IMR-90 (cell line): ENCODE measurements at places on chromosomes 1 and 21. TPM values are rescaled to one million over a fixed set of nuclear protein-coding genes. Genes with fewer than 3 reads are reported as not detected.
A peak's percentile ranks its signal among the peaks of the same experiment; 100 is the strongest.

- no peak for DNase-seq
These were observed 881.3 kb upstream of the ADGRL2 start for GRCh38 chr1:80919426-80919825.

GRCh38 chr1:186404454-186405051 is 28.9 kb downstream of the ODR4 start:
- DNase-seq = peak; percentile 76

DNA sequence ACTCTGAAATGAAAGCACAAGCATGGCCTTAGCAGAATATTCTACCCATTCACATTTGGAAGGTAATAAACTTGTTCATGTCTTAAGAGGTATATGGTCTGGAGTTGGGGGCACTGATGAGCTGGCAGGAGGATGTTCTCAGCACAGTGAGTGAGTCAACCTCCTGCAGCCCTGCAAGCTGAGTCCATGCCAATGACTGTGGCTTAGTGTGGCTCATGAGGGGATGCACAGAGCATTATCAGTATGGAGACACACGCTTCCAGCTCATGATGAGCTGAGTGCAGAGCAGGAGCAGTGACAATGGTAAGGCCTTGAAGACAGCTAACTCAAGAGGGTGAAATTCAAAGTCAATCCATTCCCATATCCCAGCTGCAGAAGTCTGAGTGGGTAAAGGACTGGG is 102.3 kb downstream of the TNFSF18 start:
- peak; percentile 96 for DNase-seq

DNA sequence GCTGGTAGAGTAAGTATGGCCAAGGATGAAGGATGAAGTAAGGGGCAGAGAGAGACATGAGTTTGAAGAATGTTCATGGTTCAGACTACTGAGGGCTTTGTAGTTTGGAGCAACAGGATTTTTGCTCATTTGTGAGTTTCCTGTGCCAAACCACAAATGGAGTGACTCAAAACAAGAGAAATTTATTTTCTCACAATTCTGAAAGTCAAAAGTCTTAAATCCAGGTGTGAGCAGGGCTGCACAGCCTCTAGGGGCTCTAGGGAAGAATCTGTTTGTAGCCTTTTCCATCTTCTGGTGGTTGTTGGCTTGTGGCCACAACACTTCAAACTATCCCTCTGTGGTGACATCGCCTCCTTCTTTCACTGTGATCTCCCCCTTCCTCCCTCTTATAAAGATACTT is 58.9 kb downstream of the RHOU start:
- no peak for DNase-seq

DNA sequence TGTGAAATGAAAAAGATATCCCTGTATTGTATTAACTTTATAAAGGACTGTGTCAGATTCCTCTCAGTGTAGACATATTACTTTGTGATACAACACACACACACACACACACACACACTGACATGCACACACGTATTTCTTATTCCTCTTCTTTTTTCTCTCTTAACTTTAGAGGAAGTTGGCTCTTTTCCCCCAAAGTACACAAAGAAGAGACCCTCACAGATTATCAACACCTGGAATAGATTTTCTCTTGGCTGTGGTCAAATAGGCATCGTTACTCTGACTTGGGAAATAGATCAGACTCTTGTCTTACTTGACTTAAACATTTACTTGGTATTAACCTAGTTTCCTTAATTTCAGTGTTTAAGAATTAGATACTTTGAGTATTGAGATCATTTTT is 792.8 kb downstream of the ADGRL2 start:
- DNase-seq = no peak

DNA sequence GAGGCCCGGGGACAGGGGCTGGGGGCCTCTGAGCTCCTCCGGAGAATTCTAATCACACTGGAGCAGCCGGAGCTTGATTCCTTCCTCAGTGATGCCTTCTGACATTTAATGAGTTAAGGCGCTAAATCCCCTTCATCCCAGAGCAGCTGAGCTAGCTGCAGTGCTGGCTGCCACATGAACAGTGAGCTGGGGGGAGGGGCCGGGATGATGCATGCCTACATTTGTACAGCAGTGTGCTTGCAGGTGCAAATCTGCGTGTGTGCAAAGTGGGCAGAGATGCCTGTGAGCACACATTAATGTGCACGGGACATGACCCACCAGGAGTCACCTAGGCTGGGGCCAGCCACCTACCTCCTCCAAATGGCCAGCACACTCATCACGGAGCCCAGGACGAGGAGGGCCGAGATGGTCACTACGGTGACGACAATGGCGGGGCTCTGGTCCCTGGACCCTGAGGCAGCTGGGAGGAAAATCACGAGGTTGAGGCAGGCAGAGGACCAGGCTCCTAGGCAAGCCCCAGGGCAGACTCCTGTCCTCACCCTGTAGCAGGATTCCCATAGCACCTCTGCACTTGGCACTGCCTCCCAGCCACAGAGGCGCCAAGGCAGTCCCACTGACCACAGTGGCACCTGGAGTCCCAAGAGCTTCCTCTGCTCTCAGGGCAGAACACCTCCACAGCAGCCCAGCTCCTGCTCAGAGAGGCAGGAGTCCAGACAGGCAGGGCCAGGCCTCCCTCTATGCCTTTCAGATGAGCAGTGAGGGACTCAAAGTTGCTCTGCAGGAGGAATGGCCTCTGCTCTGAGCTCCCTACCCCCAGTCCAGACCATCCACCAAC is 34.7 kb downstream of the CDCA8 start:
- no peak for DNase-seq

GRCh38 chr1:194289569-194290266 is 1103.3 kb upstream of the B3GALT2 start:
- DNase-seq = no peak

DNA sequence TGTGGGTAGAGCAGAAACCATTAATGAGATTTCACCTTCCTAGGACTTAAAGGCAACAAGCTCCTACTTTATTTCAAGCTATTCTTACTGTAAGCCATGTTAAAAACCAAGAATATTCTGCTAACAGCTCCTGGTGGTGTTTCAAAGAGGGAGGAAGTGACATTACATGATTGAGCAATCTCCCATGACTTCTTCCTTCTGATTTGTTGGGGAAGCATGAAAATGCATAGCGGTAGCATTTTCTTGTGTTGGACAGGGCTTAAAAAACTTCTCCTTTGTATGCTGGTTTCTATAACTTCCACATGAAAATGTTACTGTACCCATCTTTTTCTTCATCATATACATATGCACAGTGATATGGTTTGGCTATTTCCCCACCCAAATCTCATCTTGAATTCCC is 297.0 kb upstream of the SNX7 start:
- no peak for DNase-seq

DNA sequence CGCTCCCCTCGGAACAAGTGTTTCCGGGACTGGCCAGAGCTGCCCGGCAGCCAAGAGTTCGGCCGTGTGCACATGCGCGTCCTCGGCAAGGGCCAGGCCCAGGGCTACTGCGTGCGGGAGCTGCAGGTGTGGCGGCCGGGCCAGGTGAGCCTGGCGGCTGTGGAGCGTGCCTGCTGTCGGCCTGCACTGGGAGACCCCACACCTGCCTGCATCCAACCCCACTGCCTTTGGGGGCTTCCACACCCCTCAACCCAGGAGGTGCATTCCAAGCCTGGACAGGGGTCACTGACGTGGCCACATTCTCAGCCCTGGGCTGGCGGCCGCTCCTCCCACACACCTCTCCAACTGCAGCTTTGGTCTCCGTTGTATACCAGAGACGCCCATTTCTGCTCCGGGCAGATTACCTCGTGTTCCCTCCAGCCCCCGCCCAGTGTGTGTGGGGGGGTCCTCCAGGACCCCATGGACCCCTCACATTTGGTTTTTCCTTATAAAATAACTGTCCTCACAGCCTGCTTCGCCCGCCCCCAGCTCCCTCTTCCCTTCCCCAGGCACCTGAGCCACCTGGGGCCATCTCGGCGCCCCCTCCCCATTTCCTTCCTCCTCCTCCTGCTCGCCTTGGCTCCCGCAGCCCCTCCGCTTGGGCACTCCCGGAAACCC is 6.1 kb downstream of the RNF223 start:
- DNase-seq = no peak

DNA sequence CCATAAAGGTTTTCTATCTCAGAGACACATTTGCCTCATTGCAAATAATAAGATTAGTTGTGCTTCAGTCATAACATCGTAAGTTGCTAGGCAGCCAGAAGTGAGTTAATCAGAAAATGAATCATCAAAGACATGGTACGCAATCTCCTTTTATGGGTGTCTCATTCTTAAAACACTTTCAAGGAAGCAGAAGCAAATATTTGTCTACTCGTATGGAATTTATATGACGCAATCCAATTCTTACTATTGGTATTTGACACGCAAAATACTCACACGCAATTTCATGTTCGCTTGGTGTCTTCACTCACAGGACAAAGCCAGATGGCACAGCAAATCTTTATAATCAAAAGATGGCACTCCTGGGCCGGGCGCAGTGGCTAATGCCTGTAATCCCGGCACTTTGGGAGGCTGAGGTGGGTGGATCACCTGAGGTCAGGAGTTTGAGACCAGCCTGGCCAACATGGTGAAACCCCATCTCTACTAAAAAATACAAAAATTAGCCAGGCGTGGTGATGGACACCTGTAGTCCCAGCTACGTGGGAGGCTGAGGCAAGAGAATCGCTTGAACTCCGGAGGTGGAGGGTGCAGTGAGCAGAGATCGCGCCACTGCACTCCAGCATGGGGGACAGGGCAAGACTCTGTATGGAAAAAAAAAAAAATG is 56.4 kb downstream of the HLCS start:
- DNase-seq = peak; percentile 99

DNA sequence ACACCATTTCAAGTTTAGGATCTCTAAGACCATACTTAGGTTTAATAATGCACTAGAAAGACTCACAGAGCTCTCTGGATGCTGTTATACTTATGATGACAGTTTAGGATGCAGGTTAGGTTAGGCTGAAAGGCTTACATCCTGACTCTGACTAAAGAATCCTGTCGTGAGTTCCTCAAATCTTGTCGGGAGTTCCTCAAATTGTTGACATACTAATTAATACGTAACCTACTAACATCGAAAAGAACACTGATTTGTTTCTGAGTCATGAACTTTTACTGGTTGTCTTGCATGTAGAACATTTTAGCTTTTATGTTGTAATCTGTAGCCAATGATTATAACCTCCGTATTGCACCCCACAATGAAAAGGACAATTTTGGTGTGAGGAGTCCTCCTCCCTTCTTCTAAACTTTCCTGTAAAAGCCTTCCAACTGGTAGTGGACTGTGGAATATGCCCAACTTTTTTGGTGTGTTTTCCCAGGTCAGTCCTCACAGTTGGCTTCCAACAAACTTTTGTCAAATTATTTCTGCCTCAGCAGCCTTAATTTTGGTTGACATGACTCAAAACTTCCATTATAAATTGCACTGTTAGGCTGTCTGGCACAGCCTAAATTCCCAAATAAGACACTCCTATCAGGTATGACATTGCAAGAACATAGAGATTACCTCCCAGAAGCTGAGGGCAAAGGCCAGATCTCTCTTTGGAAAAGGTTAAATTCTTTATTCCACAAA is 107.9 kb upstream of the PALMD start:
- DNase-seq = no peak

DNA sequence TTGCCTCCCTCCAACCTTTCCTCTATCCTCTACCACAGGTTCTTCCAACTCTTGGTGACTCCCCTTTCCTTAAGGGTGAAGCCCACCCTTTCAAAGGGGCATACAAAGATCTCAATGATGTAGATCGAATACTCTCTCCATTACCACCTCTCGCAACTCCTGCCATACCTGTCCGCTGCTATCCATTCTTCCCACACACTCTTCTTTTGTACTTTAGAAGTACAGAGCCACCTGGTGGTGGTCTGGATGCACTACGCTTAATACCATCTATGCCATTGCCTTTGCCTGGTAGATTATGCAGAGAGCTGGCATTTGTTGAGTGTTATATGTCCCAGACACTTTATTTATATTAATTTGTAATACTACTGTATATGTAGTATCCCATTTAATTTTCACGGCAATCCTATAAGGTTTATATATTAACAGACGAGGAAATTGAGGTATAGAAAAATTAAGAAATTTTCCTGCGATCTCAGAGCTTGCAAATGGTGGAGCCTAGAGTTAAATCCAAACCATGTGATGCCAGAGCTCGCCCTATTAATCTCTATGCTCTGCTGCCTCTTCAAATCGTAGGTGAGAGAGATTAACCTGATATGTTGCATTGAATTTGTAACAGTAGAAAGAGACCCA is 22.9 kb downstream of the TSHB start:
- peak; percentile 33 for DNase-seq

DNA sequence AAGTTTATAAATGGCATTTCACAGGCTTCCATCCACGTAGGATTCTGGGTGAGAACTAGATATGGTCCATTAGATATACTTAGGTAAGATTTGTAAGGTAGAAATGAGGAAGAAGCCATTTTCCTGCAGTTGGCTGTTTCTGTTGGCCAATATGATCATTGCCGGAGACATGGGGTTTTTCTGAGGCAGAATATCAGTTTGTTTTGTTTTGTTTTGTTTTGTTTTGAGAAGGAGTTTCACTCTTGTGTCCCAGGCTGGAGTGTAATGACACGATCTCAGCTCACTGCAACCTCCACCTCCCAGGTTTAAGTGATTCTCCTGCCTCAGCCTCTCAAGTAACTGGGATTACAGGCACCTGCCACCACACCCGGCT is 8.7 kb upstream of the EYA3 start:
- no peak for DNase-seq

DNA sequence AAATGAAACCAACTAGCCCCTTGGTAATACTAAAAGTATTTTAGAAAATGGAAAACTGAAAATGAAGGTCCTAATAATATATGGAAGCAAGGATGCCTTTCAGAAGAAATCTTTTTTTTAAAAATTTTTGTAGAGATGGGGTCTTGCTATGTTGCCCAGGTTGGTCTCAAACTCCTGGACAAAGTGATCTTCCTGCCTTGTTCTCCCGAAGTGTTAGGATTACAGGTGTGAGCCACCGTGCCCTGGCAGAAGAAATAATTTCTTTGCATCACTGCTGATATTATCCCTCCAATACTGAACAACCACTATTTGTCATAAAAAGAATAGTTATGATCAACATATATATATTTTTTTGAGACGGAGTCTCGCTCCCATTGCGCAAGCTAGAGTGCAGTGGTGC is 25.6 kb downstream of the SELENOF start:
- DNase-seq = no peak

- peak; percentile 37 for DNase-seq
These were observed 72.4 kb downstream of the DUSP10 start for GRCh38 chr1:221669441-221669840.

GRCh38 chr1:181206979-181207790 is 118.7 kb downstream of the IER5 start:
- DNase-seq = no peak

GRCh38 chr1:6985549-6986276 is 200.5 kb downstream of the CAMTA1 start:
- DNase-seq = no peak

- DNase-seq = no peak
These were observed 155.8 kb upstream of the EDN2 start for GRCh38 chr1:41640141-41640751.

The FAM72C gene
- 0.72 and 0.83 TPM in 2 replicates for total RNA-seq

The EFNA3 gene
- 0.56 and 0.72 TPM in 2 replicates for total RNA-seq

The RGSL1 gene
- not detected in 2 replicates for total RNA-seq

The LCE1D gene
- total RNA-seq = not detected in 2 replicates

The ZNF683 gene
- total RNA-seq = not detected in 2 replicates

The A3GALT2 gene
- not detected in 2 replicates for total RNA-seq

The SDC3 gene
- total RNA-seq = 13.1 and 14.2 TPM in 2 replicates
